ENCODE measurements at places on chromosomes 1 and 21.

GRCh38 chr1:27635396-27636142, 584 bp upstream of the FGR start:
- no peak for DNase-seq

DNA sequence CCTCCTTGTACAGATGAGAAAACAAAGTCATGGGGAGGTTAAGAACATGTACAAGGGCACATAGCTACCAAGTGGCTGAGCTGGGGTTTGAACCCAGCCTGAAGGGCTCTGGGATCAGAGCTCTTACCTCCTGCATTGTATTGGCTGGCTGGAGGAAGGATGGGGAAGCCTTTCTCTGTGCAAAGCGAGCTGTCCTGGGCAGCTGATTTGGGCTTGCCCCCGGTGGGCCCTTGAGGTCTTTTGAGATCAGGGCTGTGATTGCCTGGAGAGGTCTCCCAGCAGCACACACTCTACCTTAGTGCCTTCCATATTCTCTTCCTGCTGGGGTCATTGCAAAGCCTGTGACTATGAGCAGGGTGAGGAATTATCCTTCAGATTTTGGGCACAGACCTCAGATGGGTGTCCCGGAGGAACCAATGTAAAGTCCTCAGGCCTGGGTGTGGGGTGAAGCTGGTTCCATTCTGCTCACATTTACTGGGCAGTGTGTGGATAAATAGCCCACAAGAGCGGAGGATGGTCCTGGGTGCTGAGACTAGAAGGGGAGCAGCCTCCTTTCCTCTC, 53.3 kb upstream of the EPS8L3 start:
- no peak for DNase-seq

DNA sequence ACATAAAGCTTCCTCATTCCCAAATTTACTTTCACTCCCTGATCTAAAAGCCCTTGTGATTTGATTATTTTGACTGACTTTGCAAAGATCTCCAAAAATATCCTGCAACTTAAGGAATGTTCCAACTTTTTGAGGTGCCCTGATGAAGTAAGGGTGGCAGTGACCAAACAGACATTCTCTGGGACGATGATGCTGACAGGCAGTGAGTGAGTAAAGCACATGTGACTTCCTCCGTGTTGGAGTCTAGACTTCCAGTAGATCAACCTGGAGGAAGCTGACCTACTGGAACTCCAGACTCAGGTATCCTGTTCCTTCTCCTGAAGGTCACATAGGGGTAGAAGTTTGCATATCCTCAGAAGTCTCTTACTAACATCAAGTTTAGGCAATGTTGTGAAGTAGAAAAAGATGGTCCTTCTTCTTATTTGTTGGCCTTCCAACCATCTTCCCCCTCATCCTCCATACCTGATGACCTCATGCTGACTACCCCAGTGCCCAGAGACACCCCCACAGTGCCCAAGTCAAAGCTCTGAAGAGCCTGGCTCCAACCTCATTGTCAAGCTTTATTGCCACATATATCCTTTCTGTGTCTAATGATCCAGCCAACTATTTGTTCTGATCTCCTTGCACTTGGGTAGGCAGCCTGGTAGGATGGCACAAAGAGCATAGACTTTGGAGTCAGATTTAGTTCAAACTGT, 16.0 kb downstream of the TNFSF4 start:
- no peak for DNase-seq

- no peak for DNase-seq
These were observed 56.9 kb downstream of the CD58 start for GRCh38 chr1:116513956-116514355.

GRCh38 chr1:248786156-248786555, 30.6 kb upstream of the LYPD8 start:
- DNase-seq = no peak

DNA sequence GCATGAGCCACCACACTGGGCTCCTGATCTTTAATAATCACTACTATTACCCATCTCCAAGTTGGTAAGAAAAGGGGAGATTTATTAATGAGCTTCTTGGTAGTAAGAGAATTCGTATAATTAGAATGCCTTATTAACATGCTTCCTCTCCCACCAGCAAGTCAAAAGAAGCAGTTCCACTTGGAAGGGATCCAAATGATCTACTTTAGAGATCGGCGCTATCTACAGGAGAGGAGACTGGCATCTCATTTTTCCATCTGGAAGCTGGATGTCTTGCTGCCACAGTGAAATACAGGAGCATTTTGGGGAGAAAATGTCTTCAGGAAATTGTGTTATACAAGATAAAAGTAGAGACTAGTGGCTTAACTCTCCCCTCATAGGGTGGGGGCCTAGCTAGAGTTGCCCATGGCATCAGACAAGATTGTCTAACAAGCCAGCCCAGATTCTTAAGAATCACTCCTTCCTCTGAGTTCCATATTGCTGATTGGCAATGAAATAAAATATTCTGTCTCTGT, 33.6 kb upstream of the CAMSAP2 start:
- DNase-seq = no peak

DNA sequence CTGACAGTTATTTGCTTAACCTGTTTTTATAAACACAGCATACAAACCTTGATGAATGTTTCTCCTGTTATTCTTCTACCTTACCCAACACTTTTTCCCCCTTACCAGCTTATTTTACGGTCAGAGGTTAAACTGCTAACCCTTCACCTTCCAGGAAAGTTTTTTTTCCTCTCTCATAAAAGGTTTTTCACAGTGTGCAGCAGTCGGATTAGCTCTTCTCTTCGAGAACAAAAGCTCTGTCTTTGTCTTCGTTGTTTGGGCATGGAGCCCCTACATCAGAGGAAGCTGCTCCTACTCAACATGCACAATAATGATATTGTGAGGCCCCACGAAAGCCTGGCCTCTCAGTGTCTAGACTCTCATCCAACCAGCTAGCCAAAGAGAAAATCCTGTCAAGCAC, 42.0 kb downstream of the DENND1B start:
- DNase-seq = no peak

- DNase-seq = no peak
These were observed 10.0 kb upstream of the TNFRSF8 start for GRCh38 chr1:12052997-12053686.

DNA sequence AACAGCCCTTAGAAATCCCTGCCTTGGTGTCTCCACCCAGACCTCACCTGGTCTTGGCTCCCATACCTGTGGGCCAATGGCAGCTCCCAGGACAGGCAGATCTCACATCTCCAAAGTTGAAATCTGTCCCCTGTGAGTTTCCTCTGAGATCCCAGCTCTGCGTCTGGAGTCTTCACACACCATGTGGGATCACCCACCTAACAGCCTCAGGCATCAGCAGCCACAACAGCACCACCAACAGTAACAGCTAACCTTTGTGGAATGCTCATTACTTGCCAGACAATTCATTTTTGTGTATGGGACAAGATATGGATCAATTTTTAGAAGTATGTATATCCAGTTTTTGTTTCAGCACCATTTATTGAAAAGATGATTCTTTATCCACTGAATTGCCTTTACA, 523.2 kb downstream of the MATN1 start:
- DNase-seq = no peak

GRCh38 chr1:14083706-14084105, 383.7 kb downstream of the PRDM2 start:
- DNase-seq = no peak

DNA sequence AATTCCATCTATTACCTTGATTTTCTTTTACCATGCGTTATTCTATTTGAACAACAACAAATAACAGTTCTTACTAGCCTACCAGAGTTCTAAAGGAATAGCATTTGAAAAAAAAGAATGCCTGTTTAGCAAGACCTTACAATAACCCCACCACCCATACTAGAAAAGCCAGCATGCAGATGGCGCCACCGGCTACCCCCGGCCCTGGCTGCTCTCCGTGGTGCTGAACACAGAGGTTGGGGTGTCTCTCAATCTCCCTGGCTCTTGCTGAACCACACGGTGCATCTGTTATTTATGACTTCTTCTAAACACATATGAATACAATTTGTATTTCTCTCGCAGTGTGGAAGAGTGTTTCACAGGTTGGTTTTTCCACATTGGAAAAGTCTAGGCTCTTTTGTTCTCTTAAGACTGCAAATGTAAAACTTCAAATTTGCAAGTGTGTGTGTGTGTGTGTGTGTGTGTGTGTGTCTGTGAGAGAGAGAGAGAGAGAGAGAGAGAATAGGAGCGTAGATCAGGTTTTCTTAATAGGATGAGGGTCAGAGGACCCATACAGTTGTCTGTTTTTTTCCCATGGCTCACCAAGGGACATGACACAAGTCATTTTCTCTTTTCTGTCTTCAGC, 13.6 kb downstream of the GRIK3 start:
- no peak for DNase-seq

Measured in astrocyte of the cerebellum (primary cell).